ENCODE measurements at places on chromosomes 2 and 18.

DNA sequence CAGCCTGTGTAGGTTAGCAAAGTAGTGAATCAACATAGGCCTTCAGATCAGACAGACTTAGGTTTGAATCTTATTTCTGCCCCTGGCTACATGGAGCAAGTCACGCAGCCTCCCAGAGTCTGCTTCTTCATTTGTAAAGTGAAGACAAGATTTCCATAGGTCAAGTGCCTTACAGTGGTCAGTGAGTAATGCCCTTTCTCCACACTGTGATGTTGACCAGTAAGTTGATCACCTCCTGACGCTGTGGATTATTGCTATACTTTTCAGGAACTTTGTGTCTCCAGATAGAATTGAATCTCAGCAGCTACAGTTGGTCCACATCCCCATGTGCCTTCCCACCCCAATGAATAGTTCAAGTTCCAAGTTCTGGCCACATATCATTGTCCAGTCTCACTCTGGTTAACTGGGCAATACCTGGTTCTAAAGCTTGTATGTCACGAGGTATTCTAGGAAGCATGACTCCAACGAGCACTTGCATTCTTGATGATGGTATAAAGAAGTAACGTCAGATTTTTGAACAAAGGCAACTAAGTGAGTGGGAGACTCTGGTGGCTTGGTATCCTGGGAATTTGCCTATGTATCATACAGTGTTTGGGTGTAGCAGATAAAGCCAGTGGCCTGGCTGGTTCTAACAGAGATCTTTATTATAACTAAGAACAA is 2.1 kb upstream of the CLIP4 start:
- DNase-seq: peak; percentile 20

- no peak for DNase-seq
Observed at GRCh38 chr2:238326801-238327365, 6.6 kb downstream of the TRAF3IP1 start.

GRCh38 chr2:177636672-177637071 is 244.1 kb downstream of the AGPS start:
- DNase-seq: no peak

DNA sequence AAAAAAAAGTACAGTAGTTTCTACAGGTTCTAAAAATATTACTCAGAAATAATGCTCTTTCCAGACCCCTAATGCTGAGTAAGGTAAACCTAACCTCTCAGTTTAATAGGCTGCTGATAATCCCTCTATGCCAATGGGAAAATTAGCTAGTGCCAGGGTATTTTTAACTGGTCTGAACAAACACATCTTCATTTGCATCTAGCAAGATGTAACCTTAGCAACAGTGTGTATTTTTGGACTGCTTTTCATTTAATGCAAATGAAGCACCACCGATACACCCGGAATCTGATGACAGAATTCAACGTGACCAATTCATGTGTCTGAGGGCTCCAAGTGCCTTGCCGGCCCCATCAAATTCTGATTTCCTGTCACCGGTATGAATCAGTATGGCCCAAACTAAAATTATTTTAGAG is 47.4 kb upstream of the CYRIA start:
- no peak for DNase-seq

DNA sequence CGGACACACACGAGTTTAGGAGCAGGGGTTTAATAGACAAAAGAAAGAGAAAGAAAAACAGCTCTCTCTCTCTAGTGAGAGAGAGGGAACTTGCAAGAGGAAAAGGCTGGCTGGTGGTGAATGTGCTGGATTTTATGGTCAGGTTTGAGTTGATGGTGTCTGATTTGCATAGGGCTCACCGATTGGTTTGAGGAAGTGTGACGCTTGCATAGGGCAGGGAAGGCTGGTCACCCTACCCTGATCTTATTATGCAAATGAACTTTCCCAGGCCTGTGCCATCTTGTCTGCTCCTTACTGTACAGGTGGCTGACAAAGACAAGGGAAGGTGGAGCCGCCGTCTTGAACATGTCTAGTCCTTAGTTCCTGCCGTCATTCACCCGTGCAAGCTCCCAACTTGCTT is 408.9 kb downstream of the RIT2 start:
- peak; percentile 94 for DNase-seq

DNA sequence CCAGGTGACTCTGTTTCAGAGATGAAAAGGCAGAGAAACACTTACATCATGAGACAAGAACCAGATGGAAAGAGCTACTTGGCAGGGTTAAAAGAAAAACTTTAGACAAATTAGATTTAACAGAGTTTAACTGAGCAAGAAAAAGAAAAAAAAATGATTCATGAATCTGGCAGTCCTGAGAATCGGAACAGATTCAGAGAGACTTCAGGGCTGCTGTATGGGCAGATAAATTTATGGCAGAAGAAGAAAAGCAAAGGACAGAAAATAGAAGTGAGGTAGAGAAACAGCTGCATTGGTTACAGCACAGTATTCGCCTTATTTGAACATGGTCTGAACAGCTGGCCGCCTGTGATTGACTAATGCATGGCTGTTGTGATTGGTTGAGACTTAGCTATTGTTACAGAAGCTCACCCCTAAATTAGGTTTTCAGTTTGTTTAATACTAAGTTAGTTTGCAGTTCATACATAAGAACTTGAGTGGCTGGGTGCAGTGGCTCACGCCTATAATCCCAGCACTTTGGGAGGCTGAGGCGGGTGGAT is 43.0 kb upstream of the RHOB start:
- no peak for DNase-seq

DNA sequence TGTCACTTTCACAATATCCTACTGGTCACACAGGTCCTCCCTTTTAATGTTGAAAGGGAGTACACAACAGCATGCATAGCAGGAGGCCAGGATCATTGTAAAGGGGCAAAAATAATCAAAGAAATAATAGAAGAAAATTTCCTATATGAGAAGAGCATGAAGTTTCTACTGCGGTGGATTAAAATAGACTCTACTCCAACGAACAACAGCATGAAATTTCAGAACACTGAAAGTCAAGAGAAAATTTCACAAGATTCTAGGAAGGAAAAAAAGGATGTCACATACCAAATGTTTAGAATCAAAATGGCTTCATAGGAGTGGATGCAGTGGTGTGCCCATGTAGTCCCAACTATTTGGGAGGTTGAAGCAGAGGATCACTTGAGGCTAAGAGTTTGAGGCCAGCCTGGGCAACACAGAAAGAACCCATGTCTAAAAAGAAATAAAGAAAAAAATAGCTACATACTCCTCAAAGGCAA is 72.0 kb upstream of the EPAS1 start:
- no peak for DNase-seq

DNA sequence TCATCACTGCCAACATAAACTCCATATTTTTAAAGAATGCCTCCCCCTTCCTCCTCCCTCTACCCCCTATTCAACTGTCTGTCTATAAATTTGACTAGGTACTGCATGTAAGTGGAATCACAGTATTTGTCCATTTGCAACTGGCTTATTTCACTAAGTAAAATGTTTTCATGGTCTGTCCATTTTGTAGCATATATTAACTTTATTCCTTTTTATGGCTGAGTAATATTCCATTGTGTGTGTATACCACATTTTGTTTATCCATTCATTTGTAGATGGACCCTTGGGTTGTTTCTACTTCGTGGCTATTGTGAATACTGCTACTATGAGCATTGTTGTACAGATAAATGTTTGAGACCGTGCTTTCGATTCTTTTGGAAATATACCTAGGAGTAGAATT is 10.7 kb downstream of the SEH1L start:
- no peak for DNase-seq

Data from A172 (cell line).